LHCN-M2 (cell line): ENCODE measurements at places on chromosomes 2 and 18. TPM values are rescaled to one million over a fixed set of nuclear protein-coding genes. Genes with fewer than 3 reads are reported as not detected.

Gene ZSWIM2
- 0.06 TPM in 1 of 2 replicates, not detected in the other for total RNA-seq

Gene DSG2
- total RNA-seq = under 0.01 TPM in 2 replicates

DNA sequence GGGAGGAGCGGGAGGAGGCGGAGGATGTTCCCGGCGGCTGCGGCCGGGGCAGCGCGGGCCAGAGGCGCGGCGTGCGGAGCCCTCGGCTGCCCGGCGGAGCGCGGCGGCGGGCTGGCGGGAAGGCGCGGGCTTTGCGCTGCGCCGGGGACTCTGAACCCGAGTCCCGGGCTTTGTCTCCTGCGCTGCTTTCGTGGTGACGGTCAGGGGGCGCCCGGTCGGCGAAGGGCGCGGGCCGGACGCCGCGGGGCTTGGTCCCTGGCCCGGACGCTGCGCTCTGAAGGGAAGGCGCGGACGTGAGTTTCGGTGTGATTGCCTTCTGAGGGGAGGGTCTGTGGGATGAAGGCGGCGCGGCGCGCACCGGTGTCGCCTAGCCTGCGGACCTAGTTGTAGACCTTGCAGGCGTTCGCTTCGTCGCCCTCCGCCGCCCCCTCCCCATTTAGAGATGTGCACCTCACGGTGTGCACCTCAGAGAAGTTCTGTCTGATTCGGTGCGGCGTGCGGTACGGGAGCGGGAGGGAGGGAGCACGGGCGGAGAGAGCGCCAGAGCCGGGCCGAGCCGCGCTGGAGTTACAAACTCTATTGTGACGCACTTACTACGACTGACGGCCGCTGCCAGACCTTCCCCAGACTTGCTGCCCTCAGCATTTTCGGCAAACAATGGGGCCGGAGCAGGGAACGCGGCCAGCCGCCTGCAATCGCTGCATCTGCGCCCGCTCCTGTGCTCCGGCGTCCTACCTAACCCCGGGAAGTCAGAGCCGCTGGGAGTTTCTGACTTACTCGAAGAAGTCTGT, 2.1 kb downstream of the BCL2L11 start:
- DNase-seq = peak; percentile 71

GRCh38 chr2:189304360-189304759, 124.8 kb upstream of the COL5A2 start:
- no peak for DNase-seq

DNA sequence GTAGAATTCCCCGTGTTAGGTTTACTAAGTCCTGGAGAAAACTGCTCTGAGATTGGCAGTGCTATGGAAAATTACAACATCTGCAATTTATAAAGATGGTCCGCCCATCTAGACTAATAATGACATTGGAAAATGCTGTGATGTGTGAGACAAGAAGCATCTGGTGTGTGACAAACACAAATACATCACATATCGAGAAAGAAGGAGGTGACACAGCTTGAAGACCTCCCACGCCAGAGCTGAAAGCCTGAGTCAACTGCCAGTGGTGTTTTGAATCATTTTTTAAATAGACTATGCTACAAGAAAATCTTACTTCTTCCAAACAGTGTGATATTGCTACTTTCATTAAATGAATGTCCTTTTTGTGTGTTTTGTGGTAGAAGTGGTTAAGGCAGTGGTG, 8.6 kb upstream of the ANO7 start:
- no peak for DNase-seq

DNA sequence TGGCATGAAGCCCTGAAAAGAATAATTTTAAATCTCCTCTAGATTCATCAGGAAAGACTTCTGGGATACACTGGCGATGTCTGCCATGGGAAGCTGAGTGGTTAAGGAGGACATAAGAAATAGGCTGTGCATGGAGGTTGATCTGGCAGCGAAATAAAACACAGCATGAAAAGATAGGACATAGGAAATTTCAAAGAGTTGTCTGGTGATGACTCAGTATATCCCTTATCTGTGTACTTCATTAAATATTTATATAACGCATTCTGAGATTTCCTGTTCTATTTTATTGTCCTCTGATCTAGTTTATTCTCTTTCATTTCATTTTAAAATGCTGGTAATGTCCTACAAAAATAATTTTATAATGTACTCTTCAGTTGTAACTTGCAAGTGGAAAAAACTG, 1337.3 kb upstream of the DDX18 start:
- no peak for DNase-seq

DNA sequence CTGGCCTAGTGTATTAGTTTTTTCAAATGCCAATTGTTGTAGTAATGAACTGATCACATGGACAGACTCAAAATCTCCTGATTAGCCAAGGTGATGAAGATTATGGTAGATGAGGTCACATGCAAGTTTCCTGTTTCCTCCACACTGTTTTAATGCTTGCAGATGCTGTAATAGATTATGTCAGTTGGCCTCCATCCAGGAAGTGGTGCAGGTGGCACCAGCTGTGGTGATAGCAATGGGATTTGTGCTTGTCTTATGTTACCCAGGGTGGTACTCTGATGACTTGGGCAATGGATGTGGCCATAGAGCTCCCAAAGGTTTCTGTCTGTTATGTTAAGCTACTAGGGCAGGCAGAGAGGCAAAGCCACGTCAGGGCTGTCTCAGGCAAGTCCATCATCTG, 332.9 kb upstream of the DDX18 start:
- no peak for DNase-seq

Gene DSC3
- not detected in 2 replicates for total RNA-seq

GRCh38 chr18:289026-289425, 21.2 kb upstream of the THOC1 start:
- DNase-seq = no peak

Gene GPC1
- total RNA-seq = 118 and 124 TPM in 2 replicates

GRCh38 chr2:145741181-145741580, 1221.3 kb upstream of the ZEB2 start:
- no peak for DNase-seq

DNA sequence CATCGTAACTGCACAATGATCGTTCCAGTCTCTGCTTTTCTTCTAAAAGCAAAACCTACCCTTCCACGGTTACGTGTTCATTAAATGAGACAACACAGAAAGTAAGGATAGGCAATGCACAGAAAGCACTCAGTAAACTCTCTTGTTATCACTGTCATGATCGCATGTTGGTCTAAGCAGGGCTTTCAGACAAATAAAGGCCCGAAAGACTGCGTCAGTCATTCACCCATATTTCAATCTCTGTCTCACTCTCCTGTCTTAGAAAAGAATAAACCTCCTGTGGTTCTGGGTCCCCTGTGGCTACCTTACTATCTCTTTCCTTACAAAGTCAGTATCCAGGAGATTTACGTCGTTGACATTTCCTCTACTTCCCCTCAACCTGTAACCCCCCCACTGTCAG, 160.9 kb downstream of the VAPA start:
- DNase-seq = no peak

GRCh38 chr2:158599609-158600008, 142.9 kb downstream of the PKP4 start:
- DNase-seq = peak; percentile 49

Gene PARD6G
- total RNA-seq = 1.6 and 2.8 TPM in 2 replicates

DNA sequence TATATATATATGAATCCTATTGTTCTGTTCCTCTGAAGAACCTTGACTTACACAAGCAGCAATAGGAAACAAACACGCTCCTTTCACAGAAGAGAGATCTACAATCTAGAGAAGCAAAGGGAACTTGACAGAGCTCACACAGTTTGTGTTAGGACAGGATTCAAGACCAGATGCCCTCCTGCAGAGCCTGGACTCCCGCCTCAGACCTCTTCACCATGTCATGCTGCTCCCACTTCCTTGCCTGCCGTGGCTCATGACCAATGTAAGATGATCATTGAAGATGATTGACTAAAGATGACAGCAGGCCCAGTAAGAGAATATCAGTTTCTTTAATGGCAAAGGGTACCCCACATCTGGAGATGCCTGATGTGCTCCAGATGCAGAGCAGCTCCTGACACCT, 111.2 kb upstream of the AGAP1 start:
- DNase-seq = no peak

GRCh38 chr2:46246790-46247189, 50.4 kb upstream of the EPAS1 start:
- no peak for DNase-seq

DNA sequence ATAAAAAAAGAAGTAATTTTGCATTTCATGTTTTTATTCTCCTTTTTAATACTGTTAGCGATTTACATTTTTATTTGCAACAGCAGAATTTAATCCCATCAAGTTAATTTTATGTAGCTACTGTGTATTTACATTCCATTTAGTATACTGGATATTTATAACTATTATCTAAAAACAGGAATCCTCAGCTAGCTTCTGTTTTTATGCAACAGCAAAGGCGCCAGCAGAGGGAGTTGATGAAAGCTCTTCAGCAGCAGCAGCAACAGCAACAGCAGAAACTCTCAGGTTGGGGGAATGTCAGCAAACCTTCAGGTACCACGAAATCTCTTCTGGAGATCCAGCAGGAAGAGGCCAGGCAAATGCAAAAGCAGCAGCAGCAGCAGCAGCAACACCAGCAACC, 26.2 kb upstream of the SNORC start:
- DNase-seq = no peak
